Activated T-cell treated with anti-CD3 and anti-CD28 coated beads, Interleukin-2, amount 50 U/mL, for 72 hours (primary cell): ENCODE measurements at places on chromosomes 2 and 18. TPM values are rescaled to one million over a fixed set of nuclear protein-coding genes. Genes with fewer than 3 reads are reported as not detected.

DNA sequence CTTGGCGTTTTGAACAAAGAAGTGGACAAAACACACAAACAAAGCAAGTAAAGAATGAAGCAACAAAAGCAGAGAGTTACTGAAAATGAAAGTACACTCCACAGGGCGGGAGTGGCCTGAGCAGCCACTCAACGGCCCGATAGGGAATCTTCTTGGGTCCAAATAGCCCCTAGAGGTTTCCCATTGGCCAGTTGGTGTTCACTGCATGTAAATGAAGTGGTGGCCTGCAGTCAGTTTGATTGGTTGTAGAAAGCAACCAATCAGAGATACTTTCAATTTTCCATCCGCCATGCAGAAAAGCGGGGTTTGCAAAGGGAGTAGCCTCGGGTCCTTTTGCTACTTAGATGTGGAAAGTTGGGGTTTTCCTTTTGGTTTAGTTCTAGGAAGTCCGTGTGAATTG lies 31.6 kb downstream of the CYBRD1 start:
- DNase-seq, result no peak

DNA sequence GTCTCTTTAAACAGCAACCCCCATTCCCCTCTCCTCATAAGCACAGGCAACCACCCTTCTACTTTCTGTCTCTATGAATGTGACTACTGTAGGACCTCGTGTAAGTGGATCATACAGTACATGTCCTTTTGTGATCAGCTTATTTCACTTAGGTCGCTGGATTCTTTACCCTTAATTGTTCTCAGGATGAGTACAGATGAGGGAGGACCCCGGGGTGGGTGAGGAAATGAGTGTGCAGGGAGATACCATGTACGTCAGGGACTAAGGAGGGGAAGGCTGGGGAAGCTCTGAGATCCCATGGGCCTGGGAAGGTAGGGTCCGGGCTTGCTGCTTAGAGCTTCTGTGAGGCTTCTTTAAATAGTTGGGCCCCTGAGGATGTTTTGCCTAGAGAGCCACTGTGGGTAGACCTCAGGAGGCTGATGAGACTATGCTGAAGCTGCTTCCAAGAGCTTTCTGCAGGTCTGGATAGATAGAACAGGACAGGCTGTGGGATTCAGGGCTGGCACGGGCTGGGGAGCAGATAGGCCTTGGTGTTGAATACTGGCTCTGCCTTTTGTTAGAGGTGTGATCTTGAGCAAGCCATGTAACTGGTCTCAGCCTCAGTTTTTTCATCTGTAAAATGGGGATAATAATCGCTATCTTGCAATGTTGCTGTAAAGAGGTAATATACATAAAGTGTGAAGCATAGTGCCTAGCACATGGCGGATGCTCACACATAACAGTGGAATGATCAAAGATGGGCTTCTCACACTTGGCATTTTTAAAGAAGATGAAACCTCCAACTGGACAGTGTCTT lies 155.3 kb downstream of the PRKCE start:
- DNase-seq, result no peak

DNA sequence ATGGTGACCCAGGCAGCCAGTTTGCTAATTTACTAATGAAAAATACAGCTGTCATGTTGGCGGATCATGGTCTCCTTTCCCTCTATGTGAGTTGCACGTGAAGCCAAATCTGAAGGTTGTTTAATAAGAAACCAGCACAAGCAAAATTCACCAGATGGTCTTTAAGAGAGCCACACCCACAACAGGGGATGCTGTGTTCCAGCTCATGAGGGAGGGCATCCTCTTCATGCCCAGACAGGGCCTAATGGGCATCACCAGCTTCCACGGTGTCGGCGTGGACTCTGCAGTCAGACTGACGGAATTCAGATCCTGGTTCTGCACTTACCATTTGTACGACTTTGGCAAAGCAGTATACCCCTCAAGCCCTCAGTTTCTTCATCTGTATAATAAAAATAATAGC lies 39.9 kb downstream of the TMEM247 start:
- DNase-seq, result no peak

DNA sequence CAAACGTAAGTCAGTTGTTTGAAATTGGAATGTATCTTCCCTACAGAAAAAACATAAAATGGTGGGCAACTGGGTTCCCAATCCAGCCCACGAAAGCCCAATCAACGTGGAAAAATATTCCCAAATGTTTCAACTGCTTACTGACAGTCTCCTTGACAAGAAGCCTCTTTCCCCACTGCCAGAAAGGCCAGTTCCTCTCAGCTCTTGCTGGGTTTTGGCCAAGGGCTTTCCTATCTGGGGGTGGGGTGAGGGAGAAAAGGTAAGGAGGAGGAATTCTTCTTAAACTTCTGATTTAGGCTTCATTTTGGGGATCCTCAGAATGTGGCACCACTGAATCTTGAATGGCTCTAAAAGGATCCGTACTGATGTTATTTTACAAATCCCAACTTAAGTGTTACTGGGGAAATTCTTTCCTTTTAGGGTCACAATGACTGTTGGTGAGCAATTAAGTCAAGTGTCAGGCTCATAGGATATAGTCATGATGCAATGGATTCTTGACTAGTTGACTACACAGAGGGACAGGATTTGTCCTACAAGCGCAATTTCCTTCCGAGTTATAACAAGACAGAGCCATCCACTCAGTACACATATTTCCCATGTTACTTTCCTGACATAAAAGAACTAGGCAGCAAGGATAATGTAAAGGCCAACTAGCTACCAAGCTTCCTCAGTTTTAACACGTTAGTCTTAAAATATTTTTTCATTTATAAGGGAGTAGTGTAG lies 73.6 kb downstream of the SPRED2 start:
- no peak for DNase-seq

MOGAT1 gene
- not detected for total RNA-seq

TIMM21 gene
- total RNA-seq, result 23.9 TPM

DNA sequence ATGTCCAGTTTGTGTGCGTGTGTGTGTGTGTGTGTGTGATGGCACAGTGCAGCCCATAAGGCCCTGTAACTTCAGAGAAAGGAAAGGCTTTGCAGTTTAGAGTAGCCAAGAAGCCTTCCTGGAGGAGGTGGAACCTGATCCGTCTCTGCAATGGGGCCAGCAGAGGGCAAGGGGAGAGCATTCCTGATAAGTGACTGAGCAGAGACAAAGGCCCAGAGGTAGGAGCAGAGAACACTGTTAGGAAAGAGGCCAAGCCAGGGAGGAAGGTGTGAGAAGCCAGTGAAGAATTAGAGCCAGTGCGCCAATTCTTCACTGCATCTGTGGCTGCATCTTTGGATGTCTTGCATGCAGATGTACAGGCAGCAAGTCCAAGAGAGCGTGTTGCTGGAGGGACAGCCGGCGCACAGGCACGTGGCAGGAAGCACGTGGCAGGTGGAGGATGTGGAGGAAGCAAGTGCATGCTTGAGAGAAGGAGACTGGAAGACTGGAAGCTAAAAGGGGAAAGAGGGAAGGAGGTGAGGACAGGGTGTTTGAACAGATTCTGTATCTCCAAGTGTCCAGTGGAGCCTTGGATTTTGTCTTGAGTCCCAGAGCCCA lies 196.3 kb downstream of the CTIF start:
- no peak for DNase-seq

DNA sequence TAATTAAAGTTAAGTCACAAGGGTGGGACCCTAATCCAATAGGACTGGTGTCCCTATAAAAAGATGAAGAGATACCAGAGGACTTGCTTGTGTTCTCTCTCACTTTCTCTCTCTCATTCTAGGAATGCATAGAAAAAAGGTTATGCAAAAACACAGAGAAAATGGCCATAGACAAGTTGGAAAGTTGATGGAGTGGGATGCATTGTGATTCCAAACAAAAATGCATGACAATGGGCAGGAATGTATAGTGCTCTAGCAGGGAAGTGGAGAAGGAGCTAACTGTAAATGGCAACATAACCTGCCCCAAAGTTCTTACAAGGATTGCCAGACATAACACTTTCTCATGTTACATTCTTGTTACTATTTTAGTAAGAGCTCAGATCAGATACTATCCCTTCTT lies 301.6 kb upstream of the LRATD1 start:
- no peak for DNase-seq

DNA sequence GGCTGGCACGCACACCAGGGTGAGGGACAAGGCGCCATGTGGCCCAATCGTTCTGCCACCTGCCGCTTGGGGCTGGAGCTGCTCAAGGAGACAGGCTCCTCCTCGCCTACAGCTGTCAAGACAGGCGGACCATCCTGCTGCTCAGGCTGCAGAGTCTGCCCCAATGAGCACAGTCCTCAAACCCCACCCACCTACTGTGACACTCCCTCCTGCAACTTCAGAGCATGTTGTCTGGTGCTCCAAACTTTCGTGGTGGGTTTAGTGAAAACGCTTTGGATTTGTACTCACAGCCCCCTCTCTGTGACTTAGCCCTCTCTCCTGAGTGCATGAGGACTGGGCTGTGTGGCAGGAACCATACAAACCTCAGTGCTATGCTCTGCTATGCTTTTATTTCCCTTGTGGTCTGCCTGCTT lies 23.2 kb upstream of the SLC35F6 start:
- DNase-seq, result peak; percentile 15

GRCh38 chr2:129762386-129763189 lies 216.9 kb upstream of the RAB6C start:
- DNase-seq, result no peak

GRCh38 chr18:6593142-6593885 lies 136.2 kb upstream of the ARHGAP28 start:
- DNase-seq, result no peak

COL4A4 gene
- total RNA-seq, result 0.16 TPM

DNA sequence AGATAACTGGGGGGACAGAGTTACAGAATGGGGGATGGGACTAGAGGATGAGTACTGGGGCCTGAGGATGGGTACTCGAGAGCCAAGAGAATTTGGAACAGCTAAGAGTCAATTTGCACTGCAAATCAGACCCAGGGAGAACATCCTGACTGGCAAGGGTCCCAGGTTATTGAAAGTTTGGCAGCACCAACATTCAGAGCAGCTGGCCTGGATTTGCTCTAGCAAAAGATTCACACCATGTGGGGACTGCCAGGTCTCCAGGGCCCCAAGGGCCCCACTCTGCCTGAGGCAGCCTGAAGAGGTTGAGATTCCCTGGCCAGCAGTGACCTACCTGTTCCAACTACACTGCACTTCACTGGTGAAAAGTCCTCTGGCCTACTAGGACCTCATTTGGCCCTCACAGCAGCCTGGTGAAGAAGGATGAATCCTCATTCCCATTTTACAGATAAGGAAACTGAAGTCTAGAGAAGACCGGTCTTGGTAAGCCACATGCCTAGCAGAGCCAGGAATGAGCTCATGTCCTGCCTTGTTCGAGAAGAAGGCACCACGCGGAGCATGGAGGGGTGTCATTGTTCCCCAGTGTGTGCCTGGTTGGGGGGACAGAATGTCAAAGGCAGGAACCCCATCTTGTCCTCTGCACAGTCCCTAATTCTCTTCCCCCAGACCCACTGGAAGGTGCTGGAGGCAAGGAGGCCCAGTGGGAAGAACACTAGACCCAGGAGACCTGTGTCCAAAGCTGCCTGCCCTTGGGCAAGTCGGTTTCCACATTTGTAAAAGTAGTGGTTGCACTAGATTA lies 258.6 kb downstream of the TNS1 start:
- DNase-seq, result no peak

GRCh38 chr2:212966884-212967283 lies 184.5 kb downstream of the IKZF2 start:
- no peak for DNase-seq

SGO2 gene
- total RNA-seq, result 38.9 TPM

DNA sequence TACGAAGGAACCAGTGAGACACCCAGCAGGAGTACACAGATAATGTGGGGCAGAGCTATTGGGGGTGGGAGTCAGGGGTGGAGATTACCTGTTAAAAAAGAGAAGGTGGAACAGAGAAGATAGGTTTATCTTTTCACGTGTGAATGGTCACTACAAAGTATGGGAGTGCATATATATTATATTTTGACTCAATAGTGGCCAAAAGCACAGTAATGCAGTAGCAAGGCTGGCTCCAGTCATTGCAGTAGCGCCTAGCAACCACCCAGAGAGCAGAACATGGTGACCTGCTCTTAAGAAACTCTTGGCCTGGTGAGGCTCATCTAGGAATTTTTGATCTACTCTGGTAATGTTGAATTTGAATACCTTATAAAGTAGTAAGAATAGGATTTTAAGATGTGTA lies 1.0 kb downstream of the IMPACT start:
- no peak for DNase-seq
